ENCODE measurements at places on chromosomes 1 and 21.

- peak; percentile 41 for DNase-seq
Observed at GRCh38 chr1:25711555-25712298, 88.3 kb upstream of the SELENON start.

GRCh38 chr1:90614872-90615271, 102.2 kb downstream of the BARHL2 start:
- DNase-seq, result no peak

- DNase-seq, result no peak
Observed at GRCh38 chr1:213380865-213381264, 329.8 kb downstream of the RPS6KC1 start.

- DNase-seq, result no peak
Observed at GRCh38 chr1:55313903-55314302, 98.7 kb upstream of the USP24 start.

- DNase-seq, result no peak
Observed at GRCh38 chr1:205922314-205922713, 20.9 kb downstream of the SLC26A9 start.

DNA sequence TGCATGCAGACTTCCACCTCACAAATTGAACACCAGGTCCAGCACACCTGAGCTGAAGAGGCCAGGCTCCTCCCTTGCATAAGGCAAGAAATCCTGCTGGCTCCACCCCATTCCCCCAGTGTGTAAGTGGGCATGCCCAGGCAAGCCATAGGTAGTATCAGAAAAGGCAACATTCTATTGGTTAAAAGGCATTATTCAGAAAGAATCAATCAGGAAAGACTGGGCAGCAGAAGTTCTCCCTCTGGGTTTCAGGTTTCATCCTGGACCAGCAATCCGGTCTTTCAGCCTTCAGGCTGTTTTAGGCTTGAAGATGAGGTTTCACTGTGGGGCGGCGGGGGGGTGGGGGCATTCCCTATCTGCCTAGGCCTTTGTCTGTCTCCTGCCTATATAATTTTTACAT, 42.0 kb upstream of the LHX8 start:
- DNase-seq, result no peak

GRCh38 chr1:82044536-82044935, 243.8 kb downstream of the ADGRL2 start:
- no peak for DNase-seq

DNA sequence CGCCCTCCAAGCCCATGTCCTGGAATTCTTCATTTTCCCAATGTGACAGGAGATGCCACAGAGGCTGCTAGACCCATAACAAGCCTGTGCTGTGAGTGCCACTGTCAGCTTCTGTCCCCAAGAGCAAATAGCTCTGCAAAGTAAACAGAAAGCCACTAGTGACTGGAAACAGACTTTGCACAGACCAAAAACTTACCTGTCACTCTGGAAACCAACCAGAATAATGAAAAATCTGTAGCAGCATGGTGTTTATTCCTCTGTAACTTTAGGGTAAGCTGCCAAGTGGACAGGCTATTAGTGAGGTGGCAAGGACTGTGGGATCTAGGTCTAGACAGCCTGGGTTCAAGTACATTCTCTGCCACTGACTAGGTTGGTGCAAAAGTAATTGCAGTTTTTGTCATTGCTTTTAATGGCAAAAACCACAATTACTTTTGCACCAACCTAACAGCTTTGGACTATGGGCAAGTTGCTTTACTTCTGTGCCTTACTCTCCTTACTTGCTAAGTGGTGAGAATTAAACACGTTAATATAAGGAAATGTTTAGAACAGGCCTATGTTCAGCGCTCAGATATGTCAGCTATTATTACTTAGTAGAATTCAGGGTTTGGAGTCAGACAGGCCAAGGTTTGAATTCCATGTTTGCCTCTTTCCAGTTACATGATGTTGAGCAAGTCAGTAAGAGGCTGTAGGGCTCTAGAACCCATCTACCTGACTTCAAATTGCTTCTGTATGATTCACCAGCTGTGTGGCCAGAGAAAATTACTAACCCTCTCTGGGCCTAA, at the start of gene C8B:
TSS of gene C8B (minus strand) at position 100 of the 782 bp plus-strand sequence. CDS start at position 33, 67 bp downstream.
- no peak for DNase-seq

- DNase-seq, result no peak
Observed at GRCh38 chr1:194103516-194104246, 917.3 kb upstream of the B3GALT2 start.

- DNase-seq, result no peak
Observed at GRCh38 chr1:42305639-42306038, 29.4 kb downstream of the FOXJ3 start.

DNA sequence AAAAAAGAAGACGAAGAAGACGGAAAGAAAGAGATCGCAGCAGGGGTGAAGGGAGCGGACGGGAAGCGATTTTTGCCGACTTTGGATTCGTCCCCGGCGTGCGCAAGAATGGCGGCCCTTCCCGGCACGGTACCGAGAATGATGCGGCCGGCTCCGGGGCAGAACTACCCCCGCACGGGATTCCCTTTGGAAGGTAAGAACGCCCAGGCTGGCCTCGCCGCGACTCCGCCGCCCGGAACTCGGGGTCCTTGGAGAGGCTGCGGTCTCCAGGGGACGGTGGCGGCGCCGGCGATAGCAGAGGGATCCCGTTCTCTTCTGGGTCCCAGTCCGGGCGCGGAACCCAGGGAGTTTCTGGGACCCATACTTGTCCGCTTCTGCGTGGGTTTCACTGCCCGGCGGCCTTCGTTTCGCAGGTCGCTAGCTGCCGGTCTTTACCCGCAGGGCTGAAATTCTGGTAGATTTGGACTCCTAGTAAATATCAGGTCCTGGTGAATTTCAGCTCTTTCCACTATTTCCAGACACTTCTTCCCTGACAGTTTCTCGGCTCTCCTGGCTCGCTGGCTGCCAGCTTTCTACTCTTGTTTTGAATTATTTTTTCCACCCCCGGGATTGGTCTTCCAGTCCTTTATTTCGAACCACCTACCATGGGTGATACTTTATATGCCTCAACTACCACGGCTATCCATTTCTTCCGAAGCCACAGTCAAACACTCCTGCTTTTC, 1.0 kb downstream of the PAX7 start:
- no peak for DNase-seq

- no peak for DNase-seq
Observed at GRCh38 chr1:113742515-113742914, 16.8 kb downstream of the PHTF1 start.

DNA sequence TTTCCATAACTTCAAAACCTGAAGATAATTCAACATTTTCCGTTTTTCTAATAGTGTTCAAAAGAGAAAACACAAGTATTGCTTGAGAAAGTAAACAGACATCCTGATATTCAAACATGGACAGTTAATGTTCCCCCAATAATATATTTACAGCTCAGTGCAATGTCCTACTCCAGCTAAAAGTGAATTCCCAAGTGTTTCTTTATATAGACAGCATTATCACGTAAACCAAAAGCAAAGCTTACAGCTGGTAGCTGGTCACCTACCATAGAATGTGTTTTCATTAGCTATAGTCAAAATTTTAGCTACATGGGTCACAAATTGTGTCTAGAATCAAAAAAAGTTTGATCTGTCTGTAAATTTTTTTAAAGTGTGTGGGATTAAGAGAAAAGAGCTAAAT, 34.9 kb downstream of the WLS start:
- DNase-seq, result no peak

GRCh38 chr1:240074908-240075307, 16.8 kb upstream of the FMN2 start:
- DNase-seq, result no peak

- DNase-seq, result no peak
Observed at GRCh38 chr1:172738389-172738788, 79.5 kb downstream of the FASLG start.

- DNase-seq, result no peak
Observed at GRCh38 chr1:152164517-152165136, 5.6 kb upstream of the RPTN start.

- DNase-seq, result no peak
Observed at GRCh38 chr21:25691976-25692375, 42.7 kb downstream of the ATP5PF start.

DNA sequence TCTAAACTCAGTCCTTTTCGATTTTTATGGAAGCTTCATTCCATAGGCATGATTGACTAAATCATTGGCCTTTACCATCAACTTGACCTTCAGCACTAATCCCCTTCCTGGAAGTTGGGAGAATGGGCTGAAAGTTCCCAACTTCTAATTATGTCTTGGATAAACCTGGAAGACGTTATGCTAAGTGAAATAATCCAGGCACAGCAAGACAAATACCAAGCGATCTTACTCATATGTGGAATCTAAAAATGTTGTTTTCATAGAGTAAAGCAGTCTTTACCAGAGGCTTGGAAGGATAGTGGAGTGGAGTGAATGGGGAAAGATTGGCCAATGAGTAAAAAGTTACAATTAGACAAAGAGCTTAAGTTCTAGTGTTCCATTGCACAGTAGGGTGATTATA, 1453.2 kb downstream of the PLA2G4A start:
- no peak for DNase-seq

DNA sequence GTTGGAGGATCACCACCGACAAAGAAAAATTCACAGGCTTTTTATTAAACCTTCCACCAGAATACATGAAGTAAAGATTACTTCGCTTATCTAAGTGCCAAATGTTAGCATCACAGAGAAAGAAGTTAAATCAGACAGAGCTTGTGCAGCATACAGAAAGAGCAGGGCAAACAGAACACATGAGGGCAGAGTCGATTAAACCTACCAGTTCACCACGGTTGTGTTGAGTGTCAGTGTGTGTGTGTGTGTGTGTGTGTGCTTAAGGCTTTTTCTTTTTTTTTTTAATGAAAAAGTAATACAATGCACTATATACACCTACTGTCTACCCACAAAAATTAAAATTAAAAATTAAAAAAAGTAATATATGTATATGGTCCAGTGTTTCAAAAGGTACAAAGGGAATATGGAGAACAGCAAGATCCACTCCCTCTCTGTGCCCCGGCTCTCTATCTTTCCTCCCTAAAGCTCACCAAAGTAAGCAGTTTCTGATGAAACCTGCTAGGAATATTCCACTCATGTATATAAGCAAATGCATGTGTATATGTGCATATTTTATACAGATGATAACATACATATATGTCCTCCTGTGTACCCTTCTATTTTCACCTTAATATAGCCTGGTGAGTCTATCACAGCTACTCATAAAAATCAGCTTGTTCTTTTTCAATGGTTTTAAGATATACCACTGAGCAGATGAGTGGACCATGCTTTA, 17.7 kb downstream of the YIPF1 start:
- DNase-seq, result no peak

- no peak for DNase-seq
Observed at GRCh38 chr1:25245809-25246599, 1.2 kb downstream of the RSRP1 start.

DNA sequence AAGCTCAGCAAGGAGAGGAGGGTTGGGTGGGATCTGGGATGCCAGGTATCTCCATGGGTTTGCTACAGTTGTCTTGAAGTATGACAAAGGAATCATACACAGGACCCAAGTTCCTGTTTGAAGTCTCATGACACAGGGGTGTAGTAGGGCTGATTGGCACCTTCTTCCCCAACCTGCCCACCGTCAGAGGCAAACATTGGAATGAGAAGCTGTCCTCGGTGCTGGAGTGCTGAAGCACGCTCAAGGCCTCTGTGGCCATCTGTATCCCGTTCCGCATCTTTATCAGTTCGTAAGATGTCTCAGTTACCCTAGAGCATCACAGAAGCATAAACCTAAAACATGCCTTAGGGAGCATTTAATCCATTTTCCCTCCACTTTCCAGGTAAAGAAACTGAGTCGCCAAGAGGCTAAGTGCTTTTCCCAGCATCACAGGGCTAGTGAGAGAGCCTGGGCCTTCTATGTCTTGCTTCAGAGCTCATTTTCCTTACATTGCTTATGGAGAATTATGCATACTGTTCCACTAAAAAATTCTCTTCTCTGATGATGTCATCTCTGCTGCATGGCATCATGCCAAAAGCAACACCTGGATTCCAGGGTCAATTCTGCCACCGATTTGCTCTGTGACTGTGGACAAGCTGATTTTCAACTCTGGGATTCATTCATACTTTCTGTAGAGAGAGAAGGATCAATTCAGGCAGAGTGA, 34.2 kb downstream of the VWA5B1 start:
- DNase-seq, result no peak

DNA sequence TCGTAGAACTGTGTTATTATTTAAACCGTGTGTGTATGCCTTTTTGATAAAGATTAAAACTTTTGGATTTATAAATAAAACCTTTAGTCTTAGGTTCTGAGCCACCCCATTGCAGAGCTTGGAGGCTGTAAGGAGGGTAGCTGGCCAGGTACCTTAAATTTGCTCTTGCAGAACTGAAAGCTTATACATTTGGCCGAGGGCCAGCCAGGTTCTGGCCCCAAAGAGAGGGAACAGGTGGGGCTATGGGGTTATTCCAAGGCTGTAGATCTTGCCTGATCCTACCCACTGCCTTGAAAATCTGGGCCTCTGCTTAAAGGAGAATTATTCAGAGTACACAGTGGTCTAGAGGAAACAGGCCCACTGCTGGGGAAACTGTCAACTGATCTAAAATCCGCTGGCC, 59.6 kb downstream of the CAMK2N1 start:
- DNase-seq, result no peak

- no peak for DNase-seq
Observed at GRCh38 chr1:175757381-175758015, 14.1 kb upstream of the TNR start.

GRCh38 chr1:116284819-116285390, 88.1 kb upstream of the ATP1A1 start:
- DNase-seq, result no peak

- DNase-seq, result no peak
Observed at GRCh38 chr21:15743593-15743992, 13.8 kb downstream of the USP25 start.

DNA sequence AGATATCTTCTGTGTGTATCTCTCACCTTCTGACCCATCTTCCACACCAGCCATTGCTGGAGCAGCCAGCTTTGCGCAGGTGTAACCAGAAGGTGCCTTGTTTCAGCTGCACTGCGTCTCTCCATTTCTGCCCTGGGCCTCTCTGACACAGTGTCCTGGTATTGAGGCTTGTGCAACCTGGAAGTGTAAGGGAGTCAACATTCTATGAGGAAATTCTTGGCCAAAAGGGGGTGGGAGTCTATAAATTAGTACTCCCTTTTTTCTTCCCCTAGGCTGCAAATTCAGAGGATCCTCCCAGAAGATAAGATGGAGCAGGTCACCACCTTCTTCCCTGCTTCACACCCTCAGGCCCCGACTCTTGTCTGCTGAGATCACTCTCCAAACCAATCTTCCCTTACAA, 109.1 kb downstream of the MRPS6 start:
- no peak for DNase-seq

GRCh38 chr21:34989337-34990151, 59.6 kb downstream of the RUNX1 start:
- DNase-seq, result no peak

GRCh38 chr1:94807742-94808491, 12.2 kb upstream of the SLC44A3 start:
- no peak for DNase-seq

DNA sequence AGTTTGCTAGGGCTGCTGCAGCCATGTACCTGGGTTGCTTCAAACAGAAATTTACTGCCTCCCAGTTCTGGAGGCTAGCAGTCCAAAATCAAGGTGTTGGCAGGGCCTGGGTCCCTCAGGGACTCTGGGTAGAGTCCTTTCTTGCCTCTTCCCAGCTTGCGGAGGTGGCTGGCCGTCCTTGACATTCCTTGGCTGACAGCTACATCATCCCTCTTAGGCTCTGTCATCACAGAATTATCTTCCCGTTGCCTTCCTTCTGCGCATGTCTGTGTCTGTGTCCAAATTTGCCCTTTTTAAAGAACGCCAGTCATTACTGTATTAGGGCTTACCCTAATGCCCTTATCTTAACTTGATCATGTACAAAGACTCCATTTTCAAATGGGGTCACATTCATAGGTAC, 37.6 kb upstream of the PGBD5 start:
- DNase-seq, result no peak

Measured in stimulated activated CD4-positive, alpha-beta T cell treated with anti-CD3 and anti-CD28 coated beads, Interleukin-15, amount 100 ng/mL, for 1 hour (primary cell).